CD4-positive, alpha-beta T cell treated with Interleukin-15 for 4 hours (primary cell): ENCODE measurements at places on chromosomes 1 and 21.

- DNase-seq: no peak
These were observed 7.6 kb downstream of the PAFAH2 start for GRCh38 chr1:25990251-25990650.

DNA sequence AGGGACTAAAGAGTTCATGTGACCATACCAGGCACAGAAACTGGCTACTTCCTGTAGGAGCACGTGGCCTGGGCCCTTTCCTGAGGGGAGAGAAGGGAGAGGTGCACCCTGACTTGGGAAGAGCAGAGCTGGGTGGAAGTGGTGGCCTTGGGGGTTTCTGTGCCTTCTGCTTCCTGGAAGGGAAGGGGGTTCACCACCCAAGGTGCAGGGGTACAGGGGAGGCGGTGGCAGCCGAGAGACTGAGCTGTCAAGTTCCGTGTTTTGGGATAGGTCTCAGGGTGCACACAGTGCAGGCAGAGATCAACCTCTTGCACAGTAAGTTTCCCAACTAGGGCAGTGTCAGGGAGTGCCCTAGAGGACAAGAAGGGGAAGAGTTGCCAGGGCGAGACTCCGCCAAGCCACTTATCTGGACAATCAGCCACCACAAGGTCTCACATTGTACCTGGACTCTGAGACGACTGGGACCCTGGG, 10.1 kb downstream of the HECTD3 start:
- no peak for DNase-seq

DNA sequence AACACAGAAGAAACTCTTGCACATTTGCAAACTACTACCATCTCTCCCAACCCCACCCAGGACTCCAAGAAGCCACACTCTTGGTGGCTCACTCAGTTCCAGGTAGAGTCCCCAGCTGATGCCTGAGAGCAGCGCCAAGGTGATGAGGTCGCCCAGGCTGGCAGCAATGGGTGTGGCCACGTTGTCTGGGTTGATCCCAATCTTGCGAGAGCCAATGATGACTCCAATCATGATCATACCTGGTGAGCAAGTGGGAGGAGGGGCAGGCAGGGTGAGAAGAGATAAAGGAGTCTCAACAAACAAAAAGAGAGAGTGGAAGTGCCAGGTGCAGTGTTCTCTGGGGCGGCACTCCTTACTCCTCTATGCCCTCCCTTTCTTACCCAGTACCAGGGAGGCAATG, 14.4 kb downstream of the SLC41A1 start:
- no peak for DNase-seq

GRCh38 chr1:114250683-114251572, 97.3 kb upstream of the SYT6 start:
- DNase-seq: no peak

GRCh38 chr1:31959521-31960340, 21.6 kb upstream of the PTP4A2 start:
- DNase-seq: no peak
